ENCODE measurements at places on chromosomes 2 and 18.

DNA sequence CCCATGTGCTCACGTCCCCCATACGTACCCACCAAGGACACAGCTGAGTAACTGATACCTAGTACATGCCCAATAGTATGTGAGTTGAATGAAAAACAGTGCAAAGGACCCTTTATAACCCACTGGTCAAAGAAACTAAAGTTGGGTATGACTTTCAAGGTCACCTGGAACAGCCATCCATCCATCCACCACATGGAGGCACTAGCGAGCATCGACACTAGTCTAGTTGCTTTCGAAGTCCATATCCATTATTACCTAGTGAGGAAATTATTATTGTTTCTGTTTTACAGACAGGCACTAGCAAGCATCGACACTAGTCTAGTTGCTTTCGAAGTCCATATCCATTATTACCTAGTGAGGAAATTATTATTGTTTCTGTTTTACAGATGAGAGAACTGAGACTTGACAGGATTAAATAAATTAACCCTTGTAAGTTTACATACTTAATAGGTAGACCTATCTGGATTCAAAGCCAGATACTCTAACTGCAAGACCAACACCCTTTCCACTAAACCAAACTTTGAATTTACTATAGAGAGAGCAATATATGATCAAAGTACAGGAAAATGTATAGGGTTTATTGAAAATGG, 233.7 kb downstream of the METTL4 start:
- peak; percentile 67 for DNase-seq

- DNase-seq: peak; percentile 97
Observed at GRCh38 chr2:237691908-237692600, 64.7 kb downstream of the LRRFIP1 start.

GRCh38 chr2:79850912-79851311, 338.1 kb downstream of the CTNNA2 start:
- DNase-seq: no peak

DNA sequence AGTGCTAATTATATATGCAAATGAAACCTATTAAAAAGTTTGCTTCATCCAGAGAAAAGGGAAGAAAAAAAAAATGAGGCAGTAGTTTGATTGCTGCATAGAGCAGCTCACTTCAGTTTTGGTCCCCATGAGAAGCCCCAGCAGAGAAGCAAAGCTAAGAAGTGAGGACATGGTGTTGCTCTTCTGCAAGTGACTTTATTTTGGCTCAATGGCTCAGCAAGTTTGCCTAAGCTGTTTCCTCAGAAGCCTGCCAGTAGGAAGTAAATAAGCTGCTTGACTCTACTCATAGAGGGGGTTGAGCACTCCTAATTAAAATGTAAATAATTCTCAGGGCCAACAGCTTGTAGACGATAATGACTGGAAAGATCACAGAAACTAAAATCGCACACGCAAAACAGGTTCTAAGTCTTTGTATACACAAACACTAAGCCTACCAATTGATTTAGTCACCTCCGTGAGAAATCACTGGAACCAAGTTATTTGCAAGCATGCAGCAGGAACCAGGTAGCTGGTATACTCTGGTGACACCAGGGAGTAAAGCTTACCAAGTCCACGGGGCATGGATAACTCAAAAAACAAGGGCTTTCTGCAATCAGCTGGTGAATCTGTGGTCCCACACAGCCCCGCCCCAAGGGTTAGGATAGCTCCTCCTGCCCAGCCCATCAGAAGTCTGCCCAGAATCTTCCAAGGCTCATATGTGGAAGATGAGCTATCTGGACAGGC, 39.7 kb upstream of the NABP1 start:
- no peak for DNase-seq

- DNase-seq: no peak
Observed at GRCh38 chr18:36648803-36649202, 180.0 kb downstream of the TPGS2 start.

- no peak for DNase-seq
Observed at GRCh38 chr18:77058290-77058835, 74.2 kb downstream of the MBP start.

GRCh38 chr2:7270011-7270431, 352.8 kb downstream of the RNF144A start:
- no peak for DNase-seq

DNA sequence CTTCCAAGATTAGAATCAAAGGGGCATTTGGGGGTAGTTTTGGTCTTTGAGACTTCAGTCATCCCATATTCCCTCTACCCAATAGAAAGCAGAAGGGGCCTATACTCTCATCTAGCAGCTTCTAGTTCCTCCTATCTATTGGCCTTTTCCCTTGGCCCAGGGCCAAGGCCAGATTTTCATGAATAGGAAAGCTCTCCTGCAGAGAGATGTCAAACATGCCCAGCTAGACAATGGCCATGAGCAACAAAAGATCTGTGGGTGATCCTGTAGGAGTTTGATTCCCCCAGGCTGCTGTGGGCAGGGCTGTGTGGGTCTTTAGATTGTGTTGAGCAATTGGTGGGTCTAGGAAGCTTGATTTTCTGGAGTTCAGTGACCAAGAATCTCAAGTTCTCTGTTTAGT, 2.9 kb upstream of the ADCYAP1 start:
- no peak for DNase-seq

GRCh38 chr2:99317161-99317872, 16.3 kb upstream of the LYG1 start:
- DNase-seq: no peak

- DNase-seq: no peak
Observed at GRCh38 chr18:74477771-74478170, 18.4 kb upstream of the CNDP2 start.

DNA sequence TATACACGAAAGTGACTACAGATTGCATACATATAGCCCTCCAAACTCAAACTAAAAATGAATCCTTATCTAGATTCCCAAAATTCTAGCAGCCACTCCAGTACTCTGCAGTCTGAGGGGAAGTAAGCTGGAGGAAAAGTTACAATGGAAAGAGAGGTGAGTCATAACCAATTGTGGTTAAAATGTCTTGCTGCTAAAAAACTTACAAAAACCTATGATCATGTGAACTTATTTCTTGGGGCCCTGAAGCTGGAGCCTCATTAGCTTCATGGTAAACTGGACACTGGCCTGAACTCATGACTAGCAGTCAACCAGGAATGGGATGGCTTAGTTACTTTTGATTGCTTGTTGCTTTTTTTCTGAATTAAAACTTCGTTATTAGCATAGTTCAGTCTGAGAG, 175.9 kb downstream of the SLC4A3 start:
- no peak for DNase-seq

- DNase-seq: no peak
Observed at GRCh38 chr2:160492401-160493226, 993 bp downstream of the RBMS1 start.

DNA sequence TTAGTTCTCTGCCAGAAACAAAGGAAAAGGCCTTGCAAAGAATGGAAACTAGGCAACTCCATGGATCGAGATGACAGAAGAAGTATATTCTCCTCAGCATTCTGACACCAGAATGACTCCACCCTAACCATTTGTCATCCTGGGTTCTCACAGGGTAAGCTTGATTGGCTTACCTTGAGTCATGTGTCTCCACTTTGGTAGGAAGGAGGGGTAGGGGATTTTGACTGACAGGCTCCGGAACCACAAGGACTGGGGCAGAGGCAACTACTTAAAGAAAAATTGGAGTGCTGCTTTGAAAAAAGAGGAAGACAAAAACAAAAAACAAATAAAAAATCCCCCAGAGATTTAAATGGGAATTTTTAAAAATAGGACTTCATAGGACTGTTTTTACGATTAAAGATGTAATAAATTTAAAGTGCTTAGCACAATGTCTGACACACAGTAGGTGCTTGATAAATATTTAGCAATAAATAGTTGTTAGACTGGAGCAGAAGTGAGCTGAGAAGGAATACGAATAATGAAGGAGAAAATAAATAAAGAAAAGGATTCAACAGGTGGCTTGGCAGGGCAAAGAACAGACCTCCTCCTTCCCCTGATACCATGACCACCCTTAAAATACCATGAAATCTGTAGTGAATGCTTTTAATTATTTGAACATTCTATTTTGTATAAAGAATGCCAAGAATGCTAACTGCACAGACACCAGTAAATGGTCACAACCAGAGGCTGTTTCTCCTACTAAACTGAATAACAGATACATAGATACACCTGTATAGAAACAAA, 230.2 kb downstream of the CDCA7 start:
- DNase-seq: no peak

DNA sequence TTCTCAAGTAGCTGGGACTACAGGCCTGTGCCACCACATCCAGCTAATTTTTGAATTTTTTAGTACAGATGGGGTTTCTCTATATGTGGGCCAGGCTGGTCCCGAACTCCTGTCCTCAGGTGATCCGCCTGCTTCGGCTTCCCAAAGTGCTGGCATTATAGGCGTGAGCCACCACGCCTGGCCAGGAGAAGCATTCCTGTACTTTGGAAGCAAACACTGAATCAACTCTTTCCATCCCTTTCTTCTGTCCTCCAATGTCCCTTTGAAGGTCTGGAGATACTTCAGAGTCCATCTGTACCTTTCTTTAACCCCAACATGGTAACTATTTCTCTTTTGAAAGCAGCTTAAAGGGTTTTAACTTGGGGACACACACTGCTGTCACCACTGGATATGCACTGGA, 23.6 kb upstream of the MAP4K4 start:
- no peak for DNase-seq

DNA sequence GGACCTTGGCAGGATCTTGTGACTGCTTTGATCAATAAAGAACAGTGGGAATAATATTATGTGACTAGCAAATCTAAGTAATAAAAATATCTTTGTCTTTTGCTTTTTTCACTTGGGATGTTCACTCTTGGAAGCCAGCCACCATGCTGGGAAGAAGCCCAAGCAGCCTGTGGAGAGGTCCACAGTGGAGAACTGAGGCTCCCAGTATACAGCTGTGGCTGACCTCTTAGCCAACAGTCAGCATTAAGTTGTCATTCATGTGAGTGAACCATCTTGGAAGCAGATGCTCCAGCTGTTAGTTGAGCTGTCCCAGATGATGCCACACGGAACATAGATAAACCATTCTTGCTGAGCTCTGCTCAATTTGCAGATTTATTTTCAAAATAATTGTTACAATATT, 160.0 kb downstream of the OSR1 start:
- no peak for DNase-seq

DNA sequence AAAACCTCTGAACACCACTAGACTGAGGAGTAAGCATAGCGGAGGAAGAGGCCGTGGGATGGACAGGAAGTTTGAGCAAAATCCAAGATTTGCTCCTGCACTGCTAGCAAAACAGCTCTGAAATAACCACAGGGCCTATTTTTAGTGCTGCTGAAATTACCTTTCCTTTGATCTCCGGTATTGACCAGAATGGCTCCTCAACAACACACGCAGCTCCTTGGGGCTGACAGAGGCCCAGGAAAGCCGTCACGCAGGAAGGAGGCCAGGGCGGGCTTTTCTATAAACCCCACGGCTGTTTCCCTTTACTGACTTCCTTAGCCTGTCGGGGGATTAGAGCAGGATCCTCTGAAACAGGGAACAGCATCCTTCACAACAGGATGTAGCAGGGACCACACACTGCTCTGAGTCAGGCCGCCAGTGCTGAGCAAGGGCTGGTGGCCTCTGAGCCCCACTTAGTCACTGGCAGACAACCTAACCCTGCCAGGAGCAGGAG, 80.8 kb upstream of the LCLAT1 start:
- DNase-seq: peak; percentile 19

DNA sequence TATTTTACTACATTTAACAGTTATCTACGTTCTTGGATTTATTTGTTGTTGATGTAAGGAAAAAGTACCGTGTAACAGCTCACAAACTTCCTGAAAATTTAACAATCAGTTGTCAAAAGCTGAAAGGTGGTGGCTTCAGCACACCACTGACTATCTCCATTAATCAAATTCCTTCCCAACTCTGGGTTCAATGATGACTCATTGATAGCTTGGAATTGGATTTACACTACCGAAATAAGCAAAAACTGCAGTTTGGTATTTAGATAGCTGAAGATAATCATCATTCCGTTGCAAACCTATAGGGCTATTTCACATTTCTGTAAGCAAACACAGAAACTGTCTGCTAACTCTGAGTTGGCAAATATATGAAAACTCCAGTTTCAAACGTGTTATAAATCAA, 322.3 kb upstream of the TFPI start:
- DNase-seq: no peak

DNA sequence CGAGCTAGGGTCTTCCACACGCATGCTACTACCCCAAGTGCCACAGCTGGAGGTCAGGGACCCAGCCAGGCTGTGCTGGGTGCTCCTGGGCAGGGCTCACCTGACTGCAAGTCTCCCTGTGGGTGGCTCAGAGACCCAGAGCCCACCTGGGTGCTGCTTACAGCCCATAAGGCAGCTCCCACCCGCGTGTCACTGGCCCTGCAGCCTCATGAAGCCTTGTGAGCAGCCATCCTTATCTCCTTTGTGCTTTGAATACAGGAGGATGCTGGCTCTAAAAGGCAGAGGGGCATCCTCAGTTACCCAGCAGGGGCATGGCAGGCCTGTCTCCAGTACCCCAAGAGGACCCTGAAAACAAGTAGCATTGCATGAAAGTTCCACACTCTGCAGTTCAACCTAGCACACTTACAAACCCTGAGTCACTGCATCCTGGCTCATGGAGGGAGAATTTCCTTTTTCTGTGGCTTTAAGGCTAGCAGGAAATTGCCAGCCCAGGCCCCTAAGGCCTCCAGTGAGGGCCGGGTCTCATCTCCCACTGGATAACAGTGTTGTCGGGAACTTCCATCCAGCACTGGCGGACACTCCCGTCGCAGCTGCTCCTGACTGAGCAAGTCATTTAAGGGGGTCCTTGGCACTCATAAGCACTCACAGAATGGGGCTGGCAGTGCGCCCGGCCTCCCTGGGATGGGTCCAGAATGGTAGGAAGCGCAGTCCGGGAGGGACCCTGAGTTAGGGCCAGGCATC, 137.1 kb downstream of the RPIA start:
- no peak for DNase-seq

- DNase-seq: no peak
Observed at GRCh38 chr18:46352520-46353250, 248.5 kb downstream of the HAUS1 start.

DNA sequence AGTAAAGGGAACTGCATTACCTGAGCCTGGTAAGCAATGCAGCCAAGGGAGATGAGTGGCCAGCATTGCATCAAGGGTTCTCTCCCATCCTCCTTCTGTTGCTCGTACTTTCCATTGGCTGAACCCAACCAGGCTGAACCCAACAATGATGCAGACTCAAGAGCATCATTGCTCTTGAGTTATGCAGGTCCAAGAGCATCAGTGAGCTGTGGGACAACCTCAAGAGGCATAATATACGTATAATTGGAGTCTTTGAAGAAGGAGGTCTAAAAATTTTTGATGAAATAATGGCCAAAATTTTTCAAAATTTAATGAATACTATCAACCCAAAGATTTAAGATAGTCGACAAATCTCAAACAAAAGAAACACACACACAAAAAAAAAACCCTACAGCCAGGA, 213.0 kb downstream of the RNF152 start:
- DNase-seq: no peak

DNA sequence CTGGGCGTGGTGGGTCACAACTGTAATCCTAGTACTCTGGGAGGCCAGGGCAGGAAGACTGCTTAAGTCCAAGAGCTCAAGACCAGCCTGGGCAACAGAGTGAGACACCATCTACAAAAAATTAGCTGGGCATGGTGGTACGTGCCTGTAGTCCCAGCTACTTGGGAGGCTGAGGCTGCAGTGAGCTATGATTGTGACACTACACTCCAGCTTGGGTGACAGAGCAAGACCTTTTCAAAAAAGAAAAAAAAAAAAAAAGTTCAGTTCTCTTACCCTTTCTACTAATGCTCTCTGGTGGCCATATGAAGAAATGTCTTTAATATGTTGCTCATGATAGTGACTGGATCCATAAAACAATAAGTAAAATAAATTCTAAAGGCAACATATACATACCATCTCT, 14.9 kb downstream of the TYW5 start:
- DNase-seq: peak; percentile 8

All from GM12865 (cell line).